ENCODE measurements at places on chromosomes 6 and 20. TPM values are rescaled to one million over a fixed set of nuclear protein-coding genes. Genes with fewer than 3 reads are reported as not detected.

DNA sequence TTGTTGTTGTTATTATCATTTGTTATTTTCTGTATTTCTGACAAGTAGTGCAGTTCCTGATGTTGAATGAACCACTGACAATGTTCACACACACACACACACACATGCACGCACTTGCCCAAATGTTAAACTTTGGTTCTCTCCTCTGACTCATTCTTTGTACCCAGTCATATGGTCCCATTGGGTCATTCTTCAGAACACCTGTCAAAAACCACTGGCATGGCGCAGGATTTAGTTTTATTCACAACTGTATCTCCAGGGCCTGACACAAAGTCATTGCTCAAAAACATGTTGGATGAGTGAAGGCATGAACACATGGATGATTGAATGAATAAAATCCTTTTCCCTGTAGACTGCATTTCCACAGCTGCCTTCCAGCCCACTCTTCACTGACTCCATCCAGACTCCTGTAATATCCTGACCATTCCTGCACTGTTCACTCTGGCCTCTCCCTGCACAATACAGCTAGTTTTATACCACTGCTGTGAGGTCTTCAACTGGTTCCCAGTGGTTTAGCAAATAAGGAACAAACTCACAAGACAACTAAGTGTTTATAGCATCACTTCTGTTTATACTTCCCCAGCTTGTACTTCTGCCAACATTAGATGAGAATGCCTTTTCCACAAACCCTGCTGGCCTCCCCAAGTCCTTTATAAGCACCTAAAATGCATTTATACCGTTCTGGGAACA lies 6.9 kb upstream of the CST11 start:
- no peaks in the 10 kb centered on the region for H3K27me3 ChIP-seq
- peaks cover 2% of the 10 kb centered on the region for H3K4me1 ChIP-seq
- no peak overlapping the region for H3K4me3 ChIP-seq
- H3K27ac ChIP-seq = no peak overlapping the region

The RNF144B gene
- total RNA-seq = 3.1 TPM

DNA sequence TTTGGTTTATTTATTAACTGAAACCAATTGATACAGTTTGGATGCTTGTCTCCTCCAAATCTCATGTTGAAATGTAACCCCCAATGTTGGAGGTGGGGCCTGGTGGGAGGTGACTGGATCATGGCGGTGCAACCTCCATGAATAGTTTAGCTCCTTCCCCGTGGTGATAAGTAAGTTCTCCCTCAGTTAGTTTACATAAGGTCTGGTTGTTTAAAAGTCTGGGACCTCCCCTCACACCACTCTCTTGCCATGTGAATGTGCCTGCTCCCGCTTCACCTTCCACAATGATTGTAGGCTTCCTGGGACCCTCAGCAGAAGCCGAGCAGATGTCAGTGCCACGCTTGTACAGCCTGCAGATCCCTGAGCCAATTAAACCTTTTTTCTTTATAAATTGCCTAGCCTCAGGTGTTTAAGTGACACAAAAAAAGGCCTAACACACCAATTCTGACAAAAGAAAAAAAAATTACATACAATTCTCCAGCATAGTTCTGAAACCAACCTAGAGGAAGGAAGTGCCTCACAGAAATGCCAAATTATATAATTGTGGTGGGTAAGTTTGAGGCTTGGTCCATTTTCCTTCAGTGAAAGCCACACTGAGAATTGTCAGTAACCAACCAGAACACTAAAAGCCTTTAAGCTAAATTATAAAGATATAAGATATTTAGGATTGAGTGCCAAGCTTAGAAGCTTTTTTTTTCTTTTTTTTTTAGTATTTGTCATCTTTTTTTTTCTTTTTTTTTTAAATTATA lies 15.0 kb downstream of the MAP7 start:
- H3K27ac ChIP-seq = peak overlapping the region; percentile 53
- peaks cover 12% of the 10 kb centered on the region for H3K36me3 ChIP-seq
- no peak overlapping the region for H3K4me3 ChIP-seq
- no peak for DNase-seq
- no peaks in the 10 kb centered on the region for H3K27me3 ChIP-seq

The OOEP gene
- total RNA-seq = not detected

DNA sequence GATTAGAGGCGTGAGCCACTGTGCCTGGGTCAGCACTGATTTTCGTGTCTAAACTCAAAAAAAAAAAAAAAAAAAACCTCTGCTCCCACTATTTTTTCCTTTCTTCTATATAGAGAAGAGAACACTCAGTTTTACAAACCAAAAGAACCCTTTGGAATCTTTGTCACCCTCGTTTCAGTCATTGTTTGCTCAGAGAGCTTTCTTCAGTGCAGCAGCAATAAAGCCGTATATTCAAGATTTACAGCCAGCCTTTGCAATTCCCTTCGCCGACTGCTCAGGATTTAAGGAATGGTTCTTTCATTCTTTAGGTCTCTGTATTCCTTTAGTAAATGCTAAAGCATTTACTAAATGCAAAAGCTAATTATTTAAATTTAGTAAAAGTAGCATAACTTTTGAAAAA lies 20.1 kb downstream of the RIOK1 start:
- DNase-seq = no peak
- peak overlapping the region; percentile 3 for H3K27ac ChIP-seq
- peaks cover 42% of the 10 kb centered on the region for H3K36me3 ChIP-seq
- H3K27me3 ChIP-seq = no peaks in the 10 kb centered on the region
- H3K4me3 ChIP-seq = no peak overlapping the region

DNA sequence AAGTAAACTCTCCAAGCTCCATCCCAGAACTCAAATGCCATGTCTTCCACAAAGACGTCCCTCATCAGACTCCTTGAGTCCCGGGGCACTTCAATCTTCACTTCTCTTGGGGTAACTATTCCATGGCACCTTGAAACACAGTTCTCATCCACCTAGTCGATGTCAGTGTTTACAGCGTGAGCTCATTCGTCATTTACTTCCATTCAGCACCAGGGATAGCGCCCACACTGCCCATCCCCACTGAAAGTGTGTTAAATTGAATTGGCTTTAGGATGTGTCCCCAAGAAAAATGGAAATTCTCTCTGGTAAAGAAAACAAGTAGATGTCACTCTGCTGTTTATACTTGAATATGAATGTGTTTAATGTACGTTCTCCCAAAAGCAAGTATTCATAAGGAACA lies 31.3 kb downstream of the KCNK15 start:
- no peaks in the 10 kb centered on the region for H3K4me1 ChIP-seq
- no peaks in the 10 kb centered on the region for H3K36me3 ChIP-seq
- H3K27me3 ChIP-seq = peaks cover 12% of the 10 kb centered on the region
- peak; percentile 52 for DNase-seq

- H3K27ac ChIP-seq = no peak overlapping the region
- H3K4me3 ChIP-seq = no peak overlapping the region
- peaks cover 5% of the 10 kb centered on the region for H3K27me3 ChIP-seq
- H3K4me1 ChIP-seq = peaks cover 16% of the 10 kb centered on the region
Observed at GRCh38 chr6:137705160-137706082, 161.6 kb upstream of the TNFAIP3 start.

- H3K4me1 ChIP-seq = peaks cover 19% of the 10 kb centered on the region
- DNase-seq = no peak
- no peak overlapping the region for H3K27ac ChIP-seq
Observed at GRCh38 chr6:144580039-144580438, 294.9 kb downstream of the UTRN start.

DNA sequence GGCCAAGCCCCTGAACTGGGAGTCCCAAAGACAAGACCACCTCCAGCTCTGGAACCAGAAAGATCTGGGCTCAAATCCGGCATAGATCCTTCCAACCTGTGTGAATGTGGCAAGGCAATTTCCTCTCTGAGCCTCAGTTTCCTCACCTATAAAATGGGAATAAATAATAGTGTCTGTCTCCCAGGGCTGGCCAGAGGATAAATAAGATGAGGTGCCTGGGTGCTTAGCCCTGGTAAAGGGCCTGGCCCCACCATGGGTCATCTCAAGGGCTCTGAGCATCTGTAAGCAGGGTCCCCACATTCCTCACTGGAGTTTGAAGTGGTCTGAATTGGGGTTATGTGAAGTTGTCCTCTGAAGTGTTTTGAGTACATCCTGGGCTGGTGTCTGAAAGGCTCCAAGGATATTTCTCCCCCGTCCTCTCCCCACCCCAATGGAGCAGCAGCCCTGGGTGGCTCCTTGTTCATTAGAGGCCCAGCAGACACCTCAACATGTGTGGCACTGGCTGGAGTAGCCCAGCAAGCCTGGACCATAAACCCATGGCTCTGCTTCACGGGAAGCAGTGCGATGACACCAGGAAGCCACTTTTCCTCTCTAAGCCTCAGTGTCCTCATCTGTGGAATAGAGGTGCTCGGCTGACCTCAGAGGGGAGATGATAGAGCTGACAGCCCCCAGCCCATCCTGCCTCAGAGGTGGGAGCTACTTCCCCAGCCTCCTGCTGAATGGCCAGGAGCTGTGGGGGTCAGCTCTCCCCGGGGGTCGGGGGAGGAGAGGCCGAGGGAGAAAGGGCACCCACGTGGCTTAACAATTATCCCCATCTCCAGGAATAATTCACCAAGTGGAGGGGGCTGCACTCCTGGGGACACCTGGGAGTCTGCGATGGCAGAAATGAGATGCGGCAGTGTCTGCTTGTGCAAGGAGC lies 48.0 kb downstream of the HNF4A start:
- no peak overlapping the region for H3K27ac ChIP-seq
- no peak for DNase-seq
- no peak overlapping the region for H3K4me3 ChIP-seq
- H3K27me3 ChIP-seq = no peaks in the 10 kb centered on the region
- H3K4me1 ChIP-seq = peaks cover 32% of the 10 kb centered on the region
- peaks cover 8% of the 10 kb centered on the region for H3K36me3 ChIP-seq
